ENCODE measurements at places on chromosomes 5 and 9.

DNA sequence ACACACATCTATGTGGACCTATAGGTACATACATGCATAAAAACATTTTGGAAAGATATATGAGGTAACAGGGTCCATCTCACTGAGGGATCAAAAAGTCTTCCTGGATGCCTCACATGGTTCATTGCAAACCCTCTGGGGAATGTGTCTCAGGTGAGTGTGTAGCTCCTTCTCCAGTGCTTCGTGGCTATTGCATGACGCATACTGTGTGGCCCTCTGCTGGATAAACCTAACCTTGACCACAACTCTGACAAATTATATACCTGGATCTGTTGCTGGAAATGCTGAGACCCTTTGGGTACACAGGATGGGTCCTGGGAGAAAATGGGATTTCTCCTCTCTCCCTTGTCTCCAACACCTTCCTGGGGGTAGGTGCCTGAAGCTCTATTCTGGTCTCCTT is 91.9 kb downstream of the JAKMIP2 start:
- no peak for DNase-seq

GRCh38 chr5:37799865-37800421 is 39.9 kb downstream of the GDNF start:
- no peak for DNase-seq

DNA sequence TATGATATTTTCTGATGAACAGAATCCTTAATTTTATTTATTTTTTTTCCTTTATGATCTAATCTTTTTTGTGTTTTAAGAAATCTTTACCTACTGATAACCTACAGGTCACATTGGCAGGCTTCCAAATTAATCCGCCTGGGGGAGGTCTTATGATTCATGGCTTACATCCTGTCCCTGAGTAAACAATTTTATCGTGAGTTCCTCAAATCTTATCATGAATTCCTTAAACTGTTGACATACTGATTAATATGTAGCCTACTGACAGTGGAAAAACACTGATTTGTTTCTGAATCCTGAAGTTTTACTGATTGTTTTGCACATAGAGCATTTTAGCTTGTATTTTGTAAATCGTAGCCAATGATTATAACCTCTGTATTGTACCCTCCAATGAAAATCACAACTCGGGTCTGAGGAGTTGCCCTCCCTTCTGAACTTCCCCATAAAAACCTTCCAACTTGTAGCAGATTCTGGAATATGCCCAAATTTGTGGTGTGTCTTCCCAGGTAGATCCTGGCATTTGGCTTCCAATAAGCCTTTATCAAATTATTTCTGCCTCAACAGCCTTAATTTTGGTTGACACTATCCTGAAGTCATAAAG is 105.6 kb downstream of the VCAN start:
- DNase-seq: no peak

- DNase-seq: no peak
Observed at GRCh38 chr5:108361771-108362170, 20.1 kb downstream of the FBXL17 start.

DNA sequence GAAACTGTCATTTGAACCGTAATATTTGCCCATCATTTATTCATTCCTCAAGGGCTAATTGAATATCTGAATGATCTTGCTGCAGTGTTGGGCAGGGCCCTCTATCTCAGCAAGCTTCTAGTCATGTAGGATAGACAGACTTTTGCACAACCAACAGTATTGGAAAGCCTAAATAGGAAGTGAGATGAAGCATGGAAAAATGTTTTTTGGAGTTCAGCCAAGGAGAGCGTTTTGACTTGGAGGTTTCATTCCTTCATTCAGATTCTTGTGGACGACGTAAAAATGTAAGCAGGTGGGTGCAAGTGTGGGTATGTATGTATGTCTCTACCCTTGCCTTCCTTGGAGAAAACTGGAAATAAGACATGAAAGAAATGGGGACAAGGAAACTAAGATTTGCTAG is 15.5 kb downstream of the DAPK1 start:
- DNase-seq: no peak

- no peak for DNase-seq
Observed at GRCh38 chr5:173457482-173457881, 129.3 kb upstream of the STC2 start.

DNA sequence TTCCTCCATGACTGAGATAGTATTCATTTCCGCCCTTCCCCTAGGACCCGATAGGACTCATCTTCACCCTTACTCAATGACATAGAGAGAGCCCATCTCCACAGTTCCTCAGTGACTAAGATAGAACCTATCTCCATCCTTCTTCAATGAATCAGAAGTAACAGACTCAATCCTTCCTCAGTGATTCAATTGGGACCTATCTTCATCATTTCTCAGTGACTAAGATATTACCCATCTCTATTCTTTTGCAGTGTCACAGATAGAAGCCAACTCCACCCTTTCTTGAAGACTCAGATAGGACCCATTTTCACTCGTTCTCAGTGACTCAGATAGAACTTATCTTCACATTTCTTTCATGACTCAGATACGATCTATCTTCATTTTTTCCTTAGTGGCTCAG is 164.6 kb downstream of the FBXO4 start:
- no peak for DNase-seq

DNA sequence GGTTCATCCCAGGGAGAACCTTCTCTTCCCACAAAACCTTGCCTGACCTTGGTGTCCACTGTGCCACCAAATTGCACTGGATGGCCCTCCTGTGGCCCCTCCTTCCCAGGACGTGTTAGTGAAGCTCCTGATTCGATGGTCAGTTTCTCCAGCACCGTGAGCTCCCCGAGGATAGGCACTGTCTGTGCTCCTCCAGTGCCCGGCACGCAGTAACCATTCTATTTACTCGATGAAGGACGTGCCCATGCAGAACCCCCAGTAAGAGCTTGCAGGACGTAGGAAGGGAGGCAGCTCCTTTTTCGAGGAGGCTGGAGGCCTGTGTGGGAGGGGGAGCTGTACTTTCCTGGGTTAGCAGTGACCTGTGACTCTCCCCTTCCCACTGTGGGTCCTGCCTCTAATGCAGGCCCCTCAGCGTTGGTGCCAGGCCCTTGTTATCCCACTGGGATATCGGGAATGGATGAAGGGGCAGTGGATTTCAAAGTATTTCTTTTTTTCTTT is 39.6 kb downstream of the HABP4 start:
- DNase-seq: no peak

DNA sequence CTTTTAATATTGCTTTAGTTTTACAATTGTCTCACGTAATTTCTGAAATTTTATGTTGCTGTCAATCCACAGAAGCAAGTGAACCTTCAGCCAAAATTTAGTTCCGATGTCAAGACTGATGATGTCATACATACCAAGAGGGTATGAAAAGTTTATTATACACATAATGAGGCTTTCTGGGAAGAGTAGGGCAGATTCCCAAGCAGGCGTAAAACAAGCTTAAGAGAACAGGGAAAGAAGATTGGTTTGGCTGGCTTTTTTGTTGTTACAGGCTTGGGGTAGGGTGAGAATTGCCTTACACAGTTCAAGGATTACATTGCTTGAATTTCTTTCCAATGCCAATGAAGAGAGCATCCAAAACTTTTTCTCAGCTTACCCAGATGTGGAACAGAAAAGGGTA is 1962.9 kb upstream of the CDH6 start:
- no peak for DNase-seq

- no peak for DNase-seq
Observed at GRCh38 chr9:117622347-117622746, 81.9 kb upstream of the TLR4 start.

DNA sequence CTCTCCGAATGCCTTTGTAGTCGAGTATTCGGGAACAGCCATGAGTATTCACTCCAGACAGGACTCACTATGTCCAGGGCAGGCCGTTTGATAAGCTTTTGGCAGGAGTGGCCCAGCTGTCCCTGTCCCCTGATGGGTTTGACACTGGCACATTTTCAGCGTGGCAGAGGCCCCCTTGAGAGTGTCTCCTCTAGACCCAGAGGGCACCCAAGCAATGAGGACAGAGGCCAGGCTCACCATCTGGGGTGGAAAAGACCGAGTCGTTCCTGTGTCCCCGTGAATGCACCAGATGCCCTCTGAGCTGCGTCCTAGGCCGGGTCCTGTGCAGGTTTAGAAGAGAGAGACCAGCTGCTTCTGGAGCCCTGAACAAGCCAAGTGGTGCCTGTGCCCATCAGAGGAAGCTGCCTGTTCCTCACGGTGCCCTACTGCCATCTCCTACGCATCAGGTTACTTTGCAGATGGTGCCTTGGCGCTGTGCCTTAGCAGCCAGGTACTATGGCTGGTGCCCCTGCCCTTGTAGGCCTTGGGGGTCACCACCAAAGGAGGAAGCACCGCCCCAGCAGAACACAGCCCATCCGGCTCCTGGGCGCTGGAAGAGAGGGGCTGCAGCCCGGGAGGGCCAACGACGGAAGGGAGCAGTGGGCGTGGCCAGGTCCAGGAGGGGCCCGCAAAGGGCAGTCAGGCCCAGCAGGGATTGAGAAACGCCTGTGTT is 42.4 kb downstream of the LRSAM1 start:
- no peak for DNase-seq

- no peak for DNase-seq
Observed at GRCh38 chr9:88179062-88179521, 40.8 kb upstream of the SPATA31C2 start.

GRCh38 chr5:151676719-151677118 is 10.0 kb downstream of the SPARC start:
- DNase-seq: no peak

- no peak for DNase-seq
Observed at GRCh38 chr5:29963956-29964355, 1229.5 kb upstream of the CDH6 start.

DNA sequence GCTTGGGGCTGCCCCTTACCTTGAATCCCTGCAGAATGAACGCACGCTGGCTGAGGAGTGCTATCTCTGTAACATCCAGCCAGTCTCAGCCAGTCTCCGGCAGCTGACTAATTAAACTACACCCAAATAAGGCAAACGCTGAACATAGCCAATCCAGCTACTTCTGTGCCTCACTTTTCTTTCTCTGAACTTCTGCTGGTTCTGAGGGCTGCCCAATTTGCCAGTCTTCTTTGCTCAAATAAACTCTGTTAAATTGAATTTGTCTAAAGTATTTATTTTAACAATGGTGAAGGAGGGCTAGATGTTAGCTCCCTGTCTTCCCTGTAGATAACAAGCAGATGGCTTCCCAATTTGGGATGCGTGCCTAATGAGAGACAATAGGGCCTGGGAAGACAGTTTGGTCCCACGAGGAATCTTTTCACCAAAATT is 154.0 kb upstream of the NFIL3 start:
- no peak for DNase-seq

DNA sequence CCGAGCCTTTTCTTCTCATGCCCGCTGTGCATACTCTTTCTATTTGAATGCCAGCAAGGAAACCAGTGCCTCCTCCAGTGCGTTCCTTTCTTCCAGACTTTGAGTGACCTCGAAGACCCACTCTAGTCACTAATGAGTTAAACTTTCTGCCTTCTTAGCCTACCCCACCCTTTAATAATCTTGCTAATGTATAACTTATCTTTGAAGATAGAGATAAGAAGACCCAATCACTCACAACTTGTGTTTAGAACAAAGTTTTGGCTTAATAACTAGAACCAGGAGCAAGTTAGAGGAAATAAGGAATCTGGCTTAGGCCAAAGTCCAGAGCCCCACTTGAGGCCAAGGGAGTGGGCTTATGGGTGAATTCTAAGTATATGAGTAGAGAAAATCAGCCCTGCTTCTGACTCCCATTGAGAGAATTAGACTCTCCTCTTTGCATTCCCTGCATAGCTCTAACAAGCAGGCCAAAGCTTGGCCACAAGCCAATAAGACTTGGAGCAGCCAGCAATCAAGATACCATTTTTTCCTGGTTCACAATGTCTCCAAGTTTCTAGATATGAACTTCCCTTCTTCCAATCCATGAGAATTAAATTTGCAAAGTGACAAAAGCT is 181.5 kb upstream of the PIK3R1 start:
- no peak for DNase-seq

DNA sequence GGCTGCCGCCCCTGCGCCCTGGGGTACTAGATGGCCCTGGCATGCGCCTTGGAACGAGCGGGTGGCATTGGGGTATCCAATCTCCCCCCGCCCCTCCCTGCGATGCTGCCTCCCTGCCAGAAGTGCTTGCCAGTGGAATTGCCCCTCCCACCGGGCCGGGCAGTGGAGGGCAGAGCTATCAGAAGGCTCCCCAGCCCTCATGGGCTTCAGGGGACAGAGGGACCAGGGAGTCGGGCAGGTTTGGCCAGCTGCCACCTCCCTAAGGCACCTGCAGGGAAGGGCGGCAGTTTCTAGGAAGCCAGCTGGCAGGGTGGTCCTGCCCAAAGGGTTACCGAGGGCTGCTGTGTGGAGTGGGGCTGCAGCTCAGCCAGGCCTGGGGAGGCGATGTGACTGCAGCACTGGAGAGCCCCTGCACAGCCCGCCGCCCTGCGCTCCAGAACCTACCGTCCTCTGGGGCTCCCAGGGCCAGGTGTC is 52.8 kb upstream of the EGFL7 start:
- no peak for DNase-seq

DNA sequence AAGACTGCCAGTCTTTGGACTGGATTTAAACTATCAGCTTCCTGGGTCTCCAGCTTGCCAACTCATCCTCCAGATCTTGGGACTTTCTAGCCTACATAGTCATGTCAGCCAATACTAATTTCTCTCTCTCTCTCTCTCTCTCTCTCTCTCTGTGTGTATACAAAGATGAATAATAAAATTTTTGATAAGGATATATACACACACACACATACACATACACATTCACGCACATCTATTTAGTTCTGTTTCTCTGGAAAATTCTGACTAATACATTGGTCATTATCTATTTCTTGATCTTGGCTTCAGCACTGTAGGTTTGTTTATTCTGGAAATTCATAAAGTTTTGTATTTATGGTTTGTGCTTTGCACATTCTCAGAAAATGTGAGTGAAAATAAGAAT is 1606.2 kb upstream of the NUDT12 start:
- DNase-seq: no peak

GRCh38 chr5:91443023-91443422 is 59.9 kb upstream of the ARRDC3 start:
- DNase-seq: no peak

GRCh38 chr9:129557192-129558036 is 63.5 kb downstream of the C9orf50 start:
- DNase-seq: no peak

- DNase-seq: no peak
Observed at GRCh38 chr5:33679791-33680190, 212.0 kb downstream of the ADAMTS12 start.

DNA sequence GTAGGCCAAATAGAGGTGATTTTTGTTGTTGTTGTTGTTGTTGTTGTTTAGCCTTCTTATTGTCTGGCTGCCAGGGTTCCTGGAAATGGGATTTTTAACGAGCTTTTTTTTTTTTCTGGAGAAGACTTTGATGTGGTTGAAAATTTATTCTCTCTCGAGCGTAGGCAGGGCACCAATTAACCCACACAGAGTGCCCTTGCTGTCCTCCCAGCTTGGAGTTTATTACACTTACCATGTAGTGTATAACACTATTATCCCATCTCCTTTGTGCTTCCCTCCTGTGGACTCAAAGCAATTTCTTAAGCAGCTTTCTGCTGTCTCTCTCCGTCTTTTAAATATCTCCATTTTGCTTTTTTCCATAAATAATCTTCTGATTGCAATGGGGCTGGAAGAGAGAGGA is 57.4 kb downstream of the OR2K2 start:
- no peak for DNase-seq

- DNase-seq: no peak
Observed at GRCh38 chr9:76916231-76916630, 10.3 kb upstream of the PRUNE2 start.

GRCh38 chr9:101462558-101462957 is 27.0 kb upstream of the ALDOB start:
- no peak for DNase-seq

GRCh38 chr9:99387431-99387830 is 165.3 kb downstream of the SEC61B start:
- DNase-seq: no peak

Data from activated T-helper 9 cell treated with anti-CD3 and anti-CD28 coated beads, Interleukin-2, amount 50 U/mL, for 16 hours (primary cell).